Endothelial cell (in vitro differentiated cells): ENCODE measurements at places on chromosomes 5 and 9.

DNA sequence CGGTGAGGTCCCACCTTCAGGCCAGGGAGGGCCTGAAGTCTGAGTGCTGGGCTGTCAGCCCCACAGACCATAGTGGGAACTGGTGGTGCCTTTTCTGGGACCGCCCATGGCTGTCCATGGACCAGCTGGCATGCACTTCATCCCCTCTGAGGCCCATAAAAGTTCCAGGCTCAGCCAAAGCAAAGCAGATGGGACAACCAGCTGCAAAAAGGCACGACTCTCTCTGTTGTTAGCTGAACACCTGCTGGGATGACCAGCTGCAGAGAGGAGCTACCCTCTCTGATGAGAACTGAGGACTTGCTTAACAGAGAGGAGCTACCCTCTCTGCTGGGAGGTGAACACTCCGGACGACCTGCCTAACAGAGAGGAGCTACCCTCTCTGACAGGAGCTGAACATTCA is 844.3 kb upstream of the DMAC1 start:
- H3K27me3 ChIP-seq: no peaks in the 10 kb centered on the region
- peaks cover 4% of the 10 kb centered on the region for H3K4me1 ChIP-seq
- H3K36me3 ChIP-seq: no peaks in the 10 kb centered on the region
- no peak for DNase-seq

- peaks cover 4% of the 10 kb centered on the region for H3K27me3 ChIP-seq
- DNase-seq: no peak
- no peak overlapping the region for H3K4me3 ChIP-seq
- H3K36me3 ChIP-seq: no peaks in the 10 kb centered on the region
These were observed 23.6 kb downstream of the TERT start for GRCh38 chr5:1270933-1271914.

DNA sequence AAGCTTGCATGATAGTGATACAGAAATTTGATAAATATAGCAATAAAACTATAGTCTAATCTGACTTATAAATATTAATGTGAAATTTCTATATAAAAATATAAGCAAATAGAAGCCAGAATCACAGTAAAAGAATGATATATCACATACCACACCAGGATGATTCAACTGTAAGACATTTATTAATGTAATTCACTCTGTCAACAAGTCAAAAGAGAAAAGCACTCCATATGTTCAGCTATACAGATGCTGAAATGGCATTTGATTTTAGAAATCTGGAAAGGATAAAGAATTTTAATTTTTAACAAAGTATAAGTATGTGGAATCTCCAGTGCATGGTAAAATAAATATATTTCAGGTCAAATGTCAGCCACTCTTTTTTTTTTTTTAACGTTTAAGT is 372.4 kb downstream of the KCNN2 start:
- no peaks in the 10 kb centered on the region for H3K27me3 ChIP-seq
- H3K4me1 ChIP-seq: no peaks in the 10 kb centered on the region
- H3K27ac ChIP-seq: no peak overlapping the region
- H3K4me3 ChIP-seq: no peak overlapping the region

GRCh38 chr5:123605822-123606221 is 93.8 kb downstream of the CSNK1G3 start:
- H3K4me3 ChIP-seq: no peak overlapping the region
- H3K4me1 ChIP-seq: no peaks in the 10 kb centered on the region
- peaks cover 3% of the 10 kb centered on the region for H3K36me3 ChIP-seq
- DNase-seq: no peak

GRCh38 chr5:173196133-173196952 is 38.7 kb downstream of the NKX2-5 start:
- H3K36me3 ChIP-seq: peaks cover 3% of the 10 kb centered on the region
- no peaks in the 10 kb centered on the region for H3K4me1 ChIP-seq
- no peak overlapping the region for H3K27ac ChIP-seq
- peaks cover 6% of the 10 kb centered on the region for H3K27me3 ChIP-seq
- no peak for DNase-seq

DNA sequence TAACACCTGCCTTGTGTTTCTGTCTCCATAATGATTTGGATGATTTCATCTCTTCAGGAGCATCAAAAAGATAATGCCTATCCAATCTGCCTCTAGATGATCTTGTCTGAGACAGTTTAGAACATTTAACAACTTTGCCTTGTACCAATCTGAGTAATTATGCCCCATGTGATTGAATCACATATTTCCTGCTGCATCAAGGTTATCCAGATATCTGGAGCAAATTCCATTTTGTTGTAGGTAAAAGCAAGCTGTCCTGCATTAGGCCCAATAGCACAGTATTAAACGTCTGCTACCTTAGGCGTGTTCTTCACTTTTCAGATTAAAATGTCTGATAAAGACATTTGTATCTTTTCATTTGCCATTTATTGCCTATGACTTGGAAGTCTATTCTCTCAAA is 54.1 kb upstream of the MARCHF11 start:
- H3K36me3 ChIP-seq: no peaks in the 10 kb centered on the region
- no peaks in the 10 kb centered on the region for H3K27me3 ChIP-seq
- no peak overlapping the region for H3K4me3 ChIP-seq

DNA sequence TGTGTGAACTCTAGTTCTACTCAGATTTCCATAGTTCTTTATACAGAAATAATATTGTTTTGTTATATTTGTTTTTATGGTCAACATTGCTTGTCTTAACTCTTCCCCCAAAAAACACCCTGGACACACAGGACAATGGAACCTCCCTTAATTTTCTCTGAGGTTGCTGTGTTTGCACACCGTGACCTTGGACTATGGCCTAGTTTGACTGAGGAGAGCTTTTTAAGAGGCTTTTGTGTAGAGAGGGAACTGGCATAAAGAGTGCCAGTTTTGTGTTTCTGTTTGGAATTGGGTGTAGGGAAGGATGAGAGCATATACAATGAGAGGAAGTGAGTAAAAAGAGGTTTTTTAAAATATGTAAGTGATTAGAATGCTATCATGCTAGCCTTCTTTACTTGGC is 101.1 kb upstream of the MEF2C start:
- H3K27ac ChIP-seq: no peak overlapping the region
- DNase-seq: no peak
- H3K36me3 ChIP-seq: no peaks in the 10 kb centered on the region
- H3K27me3 ChIP-seq: no peaks in the 10 kb centered on the region

DNA sequence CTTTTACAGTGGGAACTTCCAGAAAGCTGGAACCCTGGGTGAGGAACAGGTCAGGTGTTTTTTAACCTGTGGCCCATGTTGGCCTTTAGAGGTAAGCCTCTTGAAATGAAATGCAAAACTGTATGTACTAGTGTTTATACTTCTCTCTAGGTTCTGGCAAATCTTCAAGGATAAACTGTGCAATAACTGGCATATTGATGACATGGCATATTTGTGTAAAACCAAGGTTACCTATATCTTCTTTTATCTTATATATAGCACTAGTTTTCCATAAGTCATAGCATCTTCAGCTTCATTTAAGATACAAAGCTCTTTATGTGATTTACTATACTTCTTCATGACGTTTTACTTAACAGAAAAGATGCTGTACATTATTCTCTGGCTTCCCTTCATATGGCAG is 7.4 kb upstream of the IARS1 start:
- no peak overlapping the region for H3K4me3 ChIP-seq
- peaks cover 18% of the 10 kb centered on the region for H3K36me3 ChIP-seq
- H3K4me1 ChIP-seq: peaks cover 4% of the 10 kb centered on the region
- no peak overlapping the region for H3K27ac ChIP-seq

- no peaks in the 10 kb centered on the region for H3K4me1 ChIP-seq
- DNase-seq: no peak
- H3K27me3 ChIP-seq: peaks cover 2% of the 10 kb centered on the region
- no peaks in the 10 kb centered on the region for H3K36me3 ChIP-seq
These were observed 94.3 kb upstream of the IL7R start for GRCh38 chr5:35762368-35762767.

GRCh38 chr9:3804103-3804502 is 278.3 kb upstream of the RFX3 start:
- no peak overlapping the region for H3K27ac ChIP-seq
- H3K4me3 ChIP-seq: no peak overlapping the region
- H3K4me1 ChIP-seq: no peaks in the 10 kb centered on the region
- H3K36me3 ChIP-seq: no peaks in the 10 kb centered on the region
- DNase-seq: no peak

- DNase-seq: peak; percentile 46
- H3K27ac ChIP-seq: no peak overlapping the region
- no peaks in the 10 kb centered on the region for H3K36me3 ChIP-seq
- peaks cover 3% of the 10 kb centered on the region for H3K27me3 ChIP-seq
- no peaks in the 10 kb centered on the region for H3K4me1 ChIP-seq
These were observed 76.2 kb upstream of the PTPN3 start for GRCh38 chr9:109574061-109574882.

DNA sequence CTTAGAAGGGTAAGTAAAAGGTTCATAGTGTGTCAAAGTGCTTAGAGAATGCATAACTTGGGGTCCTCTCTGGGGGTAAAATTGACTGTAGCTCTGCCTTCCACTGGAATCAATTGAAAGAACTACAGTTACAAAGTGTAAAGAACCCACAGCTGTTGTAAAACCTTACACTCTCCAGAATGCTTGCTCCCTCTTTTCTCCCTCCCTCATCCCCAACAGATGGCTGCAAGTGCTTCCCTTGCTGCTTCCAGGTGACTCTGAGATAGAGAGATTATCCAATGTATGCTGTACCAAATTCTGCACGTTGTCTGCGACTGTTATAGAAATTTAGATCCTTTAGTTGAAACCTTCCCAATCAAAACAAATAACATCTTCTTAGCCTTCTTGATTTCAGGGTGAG is 126.0 kb downstream of the STK32A start:
- H3K36me3 ChIP-seq: no peaks in the 10 kb centered on the region
- no peak overlapping the region for H3K4me3 ChIP-seq
- H3K27ac ChIP-seq: no peak overlapping the region
- H3K27me3 ChIP-seq: no peaks in the 10 kb centered on the region
- H3K4me1 ChIP-seq: peaks cover 3% of the 10 kb centered on the region

DNA sequence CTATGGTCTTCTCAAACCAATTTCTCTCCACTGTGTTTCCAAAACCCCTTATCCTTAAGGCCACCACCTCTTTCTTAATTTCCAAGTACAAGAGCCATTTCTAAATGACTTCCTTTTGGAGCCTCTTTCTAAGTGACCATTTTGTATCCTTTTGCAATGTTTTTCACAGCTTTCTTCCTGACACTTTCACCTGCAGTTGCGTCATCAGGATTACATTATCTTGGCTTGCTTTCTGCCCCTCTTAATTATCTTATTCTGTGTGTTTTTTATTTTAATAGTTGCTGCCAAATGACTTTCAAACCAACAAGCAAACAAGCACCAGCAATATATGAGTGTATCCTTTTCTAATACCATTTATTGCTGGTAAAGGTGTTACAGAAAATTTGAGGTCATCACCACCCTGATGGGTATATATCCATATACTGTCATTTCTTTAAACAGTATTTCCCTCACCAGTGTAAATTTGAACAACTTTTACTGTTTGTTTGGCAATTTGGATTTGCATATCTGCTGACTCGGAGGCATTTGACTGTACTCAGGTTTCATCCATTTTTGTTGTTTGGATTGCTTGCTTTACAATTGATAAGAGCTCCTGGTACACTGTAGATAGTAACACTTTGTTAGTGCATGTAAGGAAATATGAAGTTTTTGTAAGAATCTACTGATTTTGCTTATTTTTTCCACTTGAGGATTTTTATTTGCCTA is 5.4 kb upstream of the ANXA1 start:
- no peaks in the 10 kb centered on the region for H3K36me3 ChIP-seq
- H3K4me3 ChIP-seq: no peak overlapping the region
- DNase-seq: no peak
- peaks cover 22% of the 10 kb centered on the region for H3K4me1 ChIP-seq

DNA sequence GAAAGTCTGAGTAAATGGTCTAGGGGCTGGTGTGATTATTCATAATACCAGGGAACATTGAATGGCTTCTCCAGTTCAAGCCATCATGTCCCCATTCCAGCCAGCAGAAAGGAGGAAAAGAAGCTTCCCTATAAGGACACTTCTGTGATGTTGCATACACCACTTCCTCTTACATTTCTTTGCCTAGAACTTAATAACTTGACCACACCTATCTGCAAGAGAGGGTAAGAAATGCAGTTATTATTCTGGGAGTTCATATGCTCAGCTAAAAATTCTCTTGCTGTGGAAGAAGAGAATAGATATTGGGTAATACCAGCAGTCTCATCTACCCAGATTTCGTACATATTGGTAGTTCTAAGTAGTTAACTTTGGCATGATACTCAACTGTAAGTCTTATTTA is 166.1 kb downstream of the SLC28A3 start:
- no peaks in the 10 kb centered on the region for H3K36me3 ChIP-seq
- no peak for DNase-seq
- no peak overlapping the region for H3K4me3 ChIP-seq
- H3K27me3 ChIP-seq: peaks cover 3% of the 10 kb centered on the region
- peaks cover 10% of the 10 kb centered on the region for H3K4me1 ChIP-seq
- no peak overlapping the region for H3K27ac ChIP-seq

- H3K36me3 ChIP-seq: no peaks in the 10 kb centered on the region
- no peak overlapping the region for H3K27ac ChIP-seq
- peaks cover 1% of the 10 kb centered on the region for H3K27me3 ChIP-seq
- no peaks in the 10 kb centered on the region for H3K4me1 ChIP-seq
- no peak for DNase-seq
- H3K4me3 ChIP-seq: no peak overlapping the region
These were observed 586.5 kb downstream of the IRX1 start for GRCh38 chr5:4182144-4182543.

DNA sequence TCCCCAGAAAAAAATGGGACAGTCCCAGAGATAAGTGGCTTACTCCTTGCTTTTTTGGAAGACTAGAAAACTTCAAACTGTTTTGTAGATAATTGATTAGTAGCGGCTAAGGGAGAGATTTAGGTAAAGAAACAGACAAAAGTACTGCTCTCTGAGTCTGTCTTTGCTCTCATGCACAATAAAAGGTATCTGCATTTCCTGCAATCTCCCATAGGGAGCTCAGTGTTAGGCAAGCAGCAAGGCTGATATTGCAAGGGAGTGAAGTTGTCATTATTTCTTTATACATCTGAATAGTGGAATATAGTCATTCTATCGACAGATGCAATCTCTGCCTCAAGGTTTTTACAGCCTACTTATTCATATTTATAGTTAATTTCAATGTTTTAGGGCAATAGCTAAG is 54.9 kb upstream of the CAMK4 start:
- H3K4me3 ChIP-seq: no peak overlapping the region
- no peak overlapping the region for H3K27ac ChIP-seq
- no peaks in the 10 kb centered on the region for H3K27me3 ChIP-seq
- peaks cover 2% of the 10 kb centered on the region for H3K4me1 ChIP-seq
- no peak for DNase-seq

DNA sequence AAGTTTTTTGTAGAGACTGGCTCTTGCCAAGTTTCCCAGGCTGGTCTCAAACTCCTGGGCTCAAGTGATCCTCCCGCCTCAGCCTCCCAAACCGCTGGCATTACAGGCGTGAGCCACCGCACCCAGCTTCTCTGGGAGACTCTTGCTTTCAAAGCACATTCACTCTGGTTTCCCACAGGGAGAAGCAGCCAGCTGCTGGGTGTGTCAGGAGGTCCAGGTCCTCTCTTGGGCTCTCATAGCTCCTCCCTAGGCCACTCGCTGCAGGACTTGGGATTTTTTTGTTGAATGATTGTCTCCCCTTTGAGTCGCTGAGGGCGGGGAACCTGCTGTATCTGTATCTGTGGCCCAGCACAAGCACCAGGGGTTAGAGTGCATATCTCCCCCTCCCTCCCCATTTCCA is 68.4 kb upstream of the RAPGEF1 start:
- DNase-seq: no peak
- peaks cover 6% of the 10 kb centered on the region for H3K4me1 ChIP-seq
- H3K27me3 ChIP-seq: peaks cover 2% of the 10 kb centered on the region
- no peaks in the 10 kb centered on the region for H3K36me3 ChIP-seq
- H3K27ac ChIP-seq: no peak overlapping the region

- no peak overlapping the region for H3K4me3 ChIP-seq
- peaks cover 4% of the 10 kb centered on the region for H3K27me3 ChIP-seq
- H3K4me1 ChIP-seq: no peaks in the 10 kb centered on the region
- H3K36me3 ChIP-seq: peaks cover 18% of the 10 kb centered on the region
- no peak overlapping the region for H3K27ac ChIP-seq
These were observed 49.2 kb downstream of the EQTN start for GRCh38 chr9:27247756-27248155.
